ENCODE measurements at places on chromosomes 13 and 19.

DNA sequence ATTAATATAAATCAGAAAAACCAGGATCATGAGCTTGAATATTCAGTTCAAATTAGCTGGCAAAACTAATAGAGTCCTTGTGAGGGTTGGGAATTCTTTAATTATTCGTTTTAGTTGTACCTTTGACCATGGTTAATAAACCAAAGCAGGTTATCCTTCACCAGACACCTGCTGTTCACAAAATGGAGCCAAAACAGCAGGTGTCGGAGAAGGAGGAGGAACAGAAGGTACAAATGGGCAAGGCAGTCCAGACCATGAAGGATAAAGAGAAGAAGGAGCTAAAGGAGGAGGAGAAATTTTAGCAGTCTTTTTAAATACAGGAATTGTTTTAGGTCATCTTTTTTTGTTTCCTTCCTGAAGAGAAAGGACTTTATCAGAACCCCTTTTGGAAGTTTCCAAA is 106.1 kb downstream of the NHLRC3 start:
- DNase-seq, result no peak

DNA sequence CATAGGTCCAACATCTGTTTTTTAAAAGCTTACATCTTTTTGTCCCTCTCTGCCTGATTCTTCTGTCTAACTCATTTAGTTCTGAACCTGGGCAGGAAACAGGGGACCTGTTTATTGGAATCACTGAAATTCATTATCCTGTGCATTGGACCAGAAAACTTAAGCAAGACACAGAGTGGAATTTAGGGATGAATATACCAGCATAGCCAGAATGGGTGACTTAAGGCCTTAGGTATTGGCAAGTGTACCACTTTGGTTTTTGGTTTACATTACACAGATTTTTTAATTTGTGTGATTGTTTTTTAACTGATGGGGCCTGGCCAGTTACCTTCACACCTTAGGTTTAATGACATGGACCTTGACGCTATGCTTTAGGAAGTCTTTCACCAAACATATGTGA is 232.5 kb downstream of the GPC5 start:
- DNase-seq, result no peak

- DNase-seq, result no peak
These were observed 157.5 kb downstream of the OXGR1 start for GRCh38 chr13:96836733-96837132.

DNA sequence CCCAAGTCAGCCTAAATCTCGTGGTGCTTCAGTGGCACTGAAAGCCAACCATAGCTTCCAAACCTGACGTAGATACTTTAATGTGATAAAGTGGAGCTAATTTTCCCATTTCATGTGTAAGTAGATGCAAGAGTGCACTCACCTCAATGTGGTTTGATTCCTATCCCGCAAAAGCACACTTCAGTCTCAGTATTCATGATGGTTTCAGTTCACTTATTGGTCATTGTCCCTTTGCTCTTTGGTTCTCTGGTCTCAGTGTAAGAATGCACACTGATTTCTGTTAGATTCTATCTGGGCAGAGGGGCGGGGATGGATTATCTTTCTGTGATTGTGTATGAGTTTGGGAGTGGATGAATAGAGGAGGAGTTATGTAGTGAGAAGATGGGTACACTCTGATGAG is 340.6 kb downstream of the KCNRG start:
- no peak for DNase-seq

GRCh38 chr13:62356977-62357376 is 941.3 kb upstream of the PCDH20 start:
- DNase-seq, result no peak

DNA sequence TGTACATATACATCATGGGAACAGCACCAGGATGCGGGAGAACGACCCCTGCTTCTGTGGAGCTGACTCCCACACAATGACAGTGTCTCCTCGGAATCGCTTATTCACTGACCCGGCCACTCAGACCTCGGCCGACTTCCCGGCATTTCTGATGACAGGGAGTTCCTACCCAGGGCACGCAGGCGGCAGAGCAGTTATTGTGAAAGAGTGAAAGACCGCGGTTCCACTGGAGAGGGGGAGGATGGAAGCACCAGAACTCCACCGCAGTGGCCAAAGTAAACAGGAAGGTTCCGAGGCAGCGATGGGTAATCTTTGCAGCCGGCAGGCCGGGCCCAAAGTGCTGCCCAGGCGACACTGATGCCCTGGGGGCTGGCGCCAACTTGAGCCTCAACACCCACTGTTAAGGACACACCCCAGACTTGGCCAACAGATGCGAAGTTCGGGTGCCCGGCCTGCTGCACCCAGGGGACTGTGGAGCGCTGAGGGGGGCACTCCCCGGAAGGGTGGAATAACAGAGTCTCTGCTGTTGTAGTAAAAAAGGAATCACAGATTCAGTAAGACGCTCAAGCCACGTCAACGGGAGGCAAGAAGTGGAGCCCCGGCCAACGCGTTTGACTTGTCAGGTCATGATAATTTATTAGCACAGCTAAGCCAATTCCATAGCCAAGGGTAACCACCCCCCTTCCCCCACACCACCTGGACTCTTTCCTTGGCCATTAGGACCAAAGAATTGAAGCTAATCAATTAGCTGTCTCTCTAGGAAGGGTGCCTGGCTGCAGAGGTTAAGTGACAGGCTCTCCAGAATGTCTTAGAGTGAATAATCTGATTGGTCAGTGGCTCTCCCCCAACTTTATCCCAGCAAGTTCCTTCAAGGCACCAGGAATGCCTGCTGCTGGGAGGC is 5.8 kb downstream of the MLLT1 start:
- DNase-seq, result no peak

DNA sequence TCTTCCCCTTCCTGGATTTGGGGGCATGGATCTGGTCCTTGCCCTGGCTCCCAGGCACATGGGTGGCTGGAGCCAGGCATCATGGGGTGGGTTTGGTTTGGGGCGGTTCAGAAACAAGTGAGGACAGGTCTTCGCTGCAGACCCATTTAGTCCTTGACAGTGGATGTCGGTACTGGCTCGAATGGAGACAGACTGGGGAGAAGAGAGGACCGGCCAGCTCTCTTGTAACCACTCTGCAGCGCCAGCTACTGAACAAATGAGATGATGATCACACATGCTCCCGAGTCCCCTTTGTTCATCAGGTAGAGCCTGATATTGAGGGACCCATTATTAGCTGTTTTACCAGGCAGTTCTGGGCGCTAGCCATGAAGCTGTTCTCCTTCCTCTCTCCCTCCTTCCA is 64.5 kb downstream of the CHST8 start:
- DNase-seq, result no peak

DNA sequence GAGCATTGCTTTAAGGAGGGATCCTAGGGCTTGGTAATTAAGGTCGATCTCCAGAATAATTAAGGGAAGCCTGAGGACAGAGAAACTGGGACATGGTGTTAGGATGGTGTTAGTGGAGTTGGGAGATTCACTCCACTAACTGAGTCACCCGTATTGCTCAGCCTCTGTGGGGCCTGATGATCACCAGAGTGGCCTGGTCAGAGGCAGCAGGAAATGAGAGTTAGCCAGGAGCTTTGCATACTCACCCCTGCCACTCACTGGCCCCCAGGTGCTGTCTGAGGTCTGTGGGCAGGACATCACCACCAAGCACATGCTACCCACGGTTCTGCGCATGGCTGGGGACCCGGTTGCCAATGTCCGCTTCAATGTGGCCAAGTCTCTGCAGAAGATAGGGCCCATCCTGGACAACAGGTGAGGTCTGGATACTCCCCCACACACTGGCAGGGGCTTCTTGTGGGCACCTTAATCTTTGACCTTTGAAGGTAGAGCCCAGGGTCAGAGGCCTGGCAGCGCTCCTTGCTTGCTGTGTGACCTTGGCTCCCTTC is 32.1 kb downstream of the PPP2R1A start:
- DNase-seq, result no peak

DNA sequence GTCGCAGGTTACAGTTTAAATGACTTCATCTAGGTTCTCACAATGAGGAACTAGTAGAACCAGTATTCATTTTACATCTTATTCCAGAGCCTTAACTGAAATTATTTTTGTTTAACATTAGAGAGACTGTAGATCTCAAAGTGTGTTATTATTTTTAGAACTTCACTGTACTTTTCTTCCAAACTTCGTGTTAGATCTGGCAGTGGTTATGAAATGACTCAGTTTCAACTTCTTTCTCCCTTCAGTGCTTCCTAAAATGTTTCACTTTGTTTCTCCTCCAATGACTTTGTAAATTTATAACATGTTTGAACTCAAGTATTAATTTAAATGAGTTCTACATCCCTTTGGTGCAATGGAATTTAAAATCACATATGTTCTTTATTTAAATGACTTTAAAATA is 139.3 kb downstream of the PCDH9 start:
- DNase-seq, result no peak

DNA sequence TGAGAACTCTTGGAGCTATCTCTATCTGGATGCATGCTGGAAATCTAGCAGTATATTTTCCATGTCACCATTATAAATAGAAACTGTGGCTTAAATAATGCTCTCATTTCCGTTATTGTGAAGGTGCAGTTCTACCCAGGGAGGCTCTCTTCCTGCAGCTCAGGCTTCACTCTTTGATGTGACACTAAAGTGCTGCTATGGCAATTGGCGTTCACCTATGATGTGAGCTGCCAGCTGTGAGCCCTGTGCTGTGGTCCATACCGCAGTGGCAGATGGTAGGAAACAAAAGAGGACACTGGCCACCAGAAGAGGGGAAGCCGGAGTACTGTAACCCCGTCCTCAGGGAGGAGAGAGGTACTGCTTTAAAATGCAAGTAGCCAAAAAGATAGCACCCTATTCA is 40.6 kb upstream of the ZNF681 start:
- DNase-seq, result no peak

- no peak for DNase-seq
These were observed 1.3 kb upstream of the C3 start for GRCh38 chr19:6721773-6722172.

DNA sequence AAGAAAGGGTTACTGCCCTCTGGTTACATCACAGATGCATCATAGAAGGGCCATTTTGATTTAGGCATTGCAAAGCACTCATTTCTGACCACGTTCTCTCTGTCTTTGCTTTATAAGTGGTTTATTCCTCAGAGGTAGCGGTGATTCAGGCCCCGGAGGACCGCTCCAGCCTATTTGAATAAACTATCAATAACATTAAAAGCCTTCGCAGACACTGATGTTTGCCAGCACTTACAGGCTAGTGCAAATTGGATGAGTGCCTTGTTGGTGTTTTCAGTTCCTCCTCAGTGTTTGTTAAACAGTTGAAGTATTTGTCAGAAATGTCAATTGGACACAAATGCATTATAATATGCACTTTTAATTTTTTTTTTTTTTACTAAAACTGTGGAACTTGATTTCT is 120.2 kb downstream of the RXFP2 start:
- DNase-seq, result no peak

GRCh38 chr13:80086304-80086721 is 254.6 kb downstream of the SPRY2 start:
- no peak for DNase-seq

DNA sequence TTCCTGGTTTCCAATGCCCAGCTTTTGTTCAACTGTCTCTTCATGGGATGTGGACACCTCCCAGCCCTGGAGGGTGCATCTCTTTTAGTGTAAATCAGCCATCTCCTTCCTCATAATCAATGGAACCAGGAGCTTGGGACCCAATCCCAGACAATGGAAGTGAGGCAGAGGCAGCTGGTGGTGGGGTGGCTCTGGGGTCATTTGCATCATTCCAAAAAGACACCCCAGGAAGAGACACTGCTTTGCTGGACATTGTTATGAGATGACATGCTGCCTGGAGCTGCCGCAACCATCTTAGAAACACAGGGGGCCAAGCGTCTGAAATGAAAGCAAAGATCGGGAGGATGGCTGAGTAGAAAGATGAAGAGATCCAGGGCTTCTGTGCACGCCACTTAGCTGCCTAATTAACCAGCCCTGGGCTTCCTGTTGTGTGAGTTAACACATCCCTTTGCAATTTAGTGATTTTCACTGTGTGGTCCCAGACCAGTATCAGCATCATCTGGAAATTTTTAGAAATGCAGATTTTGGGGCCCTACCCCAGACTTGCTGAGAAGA is 36.1 kb downstream of the IRS2 start:
- no peak for DNase-seq

- DNase-seq, result no peak
These were observed 80.5 kb downstream of the COL4A2 start for GRCh38 chr13:110387451-110388107.

- no peak for DNase-seq
These were observed 9.4 kb downstream of the HMGB1 start for GRCh38 chr13:30456290-30456689.

DNA sequence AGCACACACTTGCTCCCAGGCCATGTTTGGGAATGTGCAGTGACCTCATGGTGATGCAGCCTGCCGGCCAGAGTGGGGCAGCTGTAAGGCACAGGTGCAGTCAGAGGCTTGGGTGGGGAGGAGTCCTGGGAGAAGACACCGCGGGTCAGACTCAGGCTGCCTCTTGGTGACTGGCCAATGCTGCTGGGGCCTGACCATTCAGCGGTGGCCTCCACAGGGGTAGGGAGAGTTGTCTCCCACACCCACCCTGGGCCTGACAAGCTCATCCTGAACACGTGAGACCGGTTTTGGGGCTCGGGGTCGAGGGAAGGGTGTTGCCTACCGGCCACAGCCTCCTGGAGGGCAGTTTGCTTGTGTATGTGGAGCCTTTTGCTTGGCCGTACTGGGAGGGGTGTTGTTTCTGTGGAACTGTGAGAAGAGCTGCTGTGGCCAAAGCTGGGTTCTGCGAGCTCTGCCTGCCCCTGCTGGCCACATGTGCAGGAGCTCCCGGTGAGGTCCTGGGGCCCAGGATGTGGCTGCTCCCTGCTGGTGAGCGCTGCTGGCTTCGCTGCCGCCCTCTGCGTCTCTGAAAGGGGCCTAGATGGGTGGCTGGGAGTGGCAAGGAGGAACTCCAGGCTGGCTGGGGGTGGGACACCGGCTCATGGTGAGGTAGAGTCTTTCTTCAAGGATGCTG is 22.1 kb downstream of the UPF1 start:
- DNase-seq, result no peak

GRCh38 chr19:7852851-7853769 is 21.1 kb downstream of the PRR36 start:
- DNase-seq, result peak; percentile 63

DNA sequence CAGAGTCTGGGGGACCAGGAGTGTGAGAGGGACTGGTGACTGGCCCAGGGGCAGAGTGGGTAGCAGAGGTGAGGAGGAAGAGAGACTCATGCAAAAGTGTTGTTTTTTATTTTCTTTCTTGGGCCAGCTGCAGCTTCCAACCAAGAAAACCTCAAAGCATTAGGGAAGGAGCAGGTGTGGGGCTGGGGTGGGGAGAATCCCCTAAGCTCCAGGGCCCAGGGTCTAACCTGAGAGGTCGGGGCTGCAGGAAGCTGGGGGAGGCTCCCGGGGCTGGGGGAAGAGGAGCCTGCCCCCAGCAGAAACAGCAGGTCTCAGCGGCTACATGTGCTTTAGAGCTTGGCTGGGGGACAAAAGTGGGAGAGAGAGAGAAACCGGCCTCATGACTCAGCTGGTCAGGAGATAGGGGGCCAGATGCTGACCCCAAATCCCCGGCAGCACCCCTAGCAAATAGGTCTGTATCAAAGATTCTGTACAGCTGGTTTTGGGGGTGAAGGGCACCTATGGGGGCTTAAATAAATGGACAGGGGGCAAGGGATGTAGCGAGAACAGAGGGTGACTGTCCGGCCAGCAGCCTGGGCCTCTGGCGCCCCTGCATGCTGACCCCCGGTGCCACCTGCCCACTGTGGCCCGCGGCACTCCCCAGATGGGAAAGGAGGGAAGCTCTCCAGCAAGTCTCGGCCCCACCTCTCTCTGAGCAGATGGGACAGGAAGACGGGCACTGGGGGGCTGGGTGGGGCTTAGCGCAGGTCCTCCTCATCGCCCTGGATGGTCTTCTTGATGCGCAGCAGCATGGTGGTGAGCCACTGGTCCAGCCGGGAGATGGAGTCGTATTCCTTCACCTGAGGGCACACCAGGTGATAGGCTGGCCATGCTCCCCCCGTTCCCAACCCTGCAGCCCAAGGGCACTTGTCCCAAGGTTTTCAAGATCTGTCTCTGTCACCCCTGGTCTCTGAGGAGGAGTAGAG is 3.8 kb upstream of the KPTN start:
- no peak for DNase-seq

Data from NCI-H187 (cell line).